ENCODE measurements at places on chromosomes 16 and 17.

- DNase-seq, result peak; percentile 23
Observed at GRCh38 chr17:39096508-39097149, 54.8 kb downstream of the PLXDC1 start.

- no peak for DNase-seq
Observed at GRCh38 chr16:71658771-71659170, 32.8 kb downstream of the MARVELD3 start.

DNA sequence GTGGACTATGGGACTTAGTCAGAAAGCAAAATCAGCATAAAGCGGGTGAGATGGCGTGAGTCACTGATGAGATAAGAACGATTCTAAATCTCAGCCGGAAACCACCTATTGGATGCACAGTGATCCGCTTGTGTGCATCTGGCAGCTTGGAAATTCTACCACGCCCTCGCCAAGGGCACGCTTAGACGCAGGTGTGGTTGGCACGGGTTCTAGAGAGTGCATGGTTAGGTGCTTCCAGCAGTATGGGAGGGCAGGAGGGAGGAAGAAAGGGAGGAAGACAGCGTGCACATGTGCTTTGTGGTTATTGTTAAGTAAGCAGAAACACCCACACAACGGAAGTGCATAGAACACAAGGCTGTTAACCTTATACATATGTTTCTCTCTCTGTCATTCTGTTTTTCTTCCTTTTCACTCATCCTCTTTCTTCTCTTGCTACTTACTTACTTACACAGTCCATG is 374.0 kb upstream of the ASIC2 start:
- DNase-seq, result peak; percentile 40

DNA sequence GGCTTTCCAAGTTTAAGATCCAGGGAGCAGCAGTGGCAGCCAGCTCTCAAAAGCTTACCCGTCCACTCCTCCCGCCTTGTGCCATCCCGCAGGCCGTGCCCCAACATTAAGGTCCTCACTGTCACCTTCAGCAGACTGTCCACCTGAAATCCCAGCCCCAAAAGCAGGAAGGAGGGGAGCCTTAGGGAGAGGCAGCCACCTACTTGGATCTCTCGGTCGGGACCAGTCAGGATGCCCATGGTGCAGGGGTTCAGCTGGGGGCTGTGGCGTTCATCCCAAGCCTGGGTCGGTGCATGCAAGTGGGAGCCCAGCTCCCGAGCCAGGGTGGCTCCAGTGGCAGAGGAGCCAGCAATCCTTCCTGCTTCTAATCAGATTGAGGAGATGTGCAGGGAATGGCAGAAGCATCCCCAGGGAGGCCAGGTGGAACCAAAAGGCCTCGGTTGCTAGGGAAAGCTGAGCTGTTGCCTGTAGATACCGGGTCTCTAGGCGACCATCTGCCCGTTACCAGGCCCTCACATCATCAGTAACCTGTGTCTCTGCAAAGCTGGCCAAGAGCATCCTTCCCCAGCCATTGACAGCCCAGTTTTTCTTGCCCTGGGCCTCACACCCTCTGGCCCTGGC is 24.6 kb downstream of the CNGB1 start:
- DNase-seq, result no peak

GRCh38 chr17:49000943-49001342 is 3.8 kb downstream of the IGF2BP1 start:
- no peak for DNase-seq

- DNase-seq, result no peak
Observed at GRCh38 chr16:66128371-66128770, 238.1 kb upstream of the CDH5 start.

GRCh38 chr17:44646280-44646679 is 10.0 kb upstream of the MEIOC start:
- no peak for DNase-seq

DNA sequence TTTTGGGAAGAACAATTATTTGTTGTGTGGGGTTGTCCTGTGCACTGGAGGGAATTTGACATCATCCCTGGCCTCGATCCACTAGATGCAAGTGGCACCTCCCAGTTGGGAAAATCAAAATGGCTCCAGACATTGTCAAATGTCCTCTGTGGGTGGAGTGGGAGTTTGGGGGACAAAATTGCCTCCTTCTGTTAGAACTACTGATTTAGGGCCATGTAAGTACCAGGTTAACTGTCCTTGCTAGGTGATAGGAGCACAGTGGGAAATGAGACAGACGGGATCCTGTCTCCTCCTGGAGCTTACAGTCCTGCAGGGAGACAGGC is 56.8 kb downstream of the ARHGAP23 start:
- DNase-seq, result no peak

DNA sequence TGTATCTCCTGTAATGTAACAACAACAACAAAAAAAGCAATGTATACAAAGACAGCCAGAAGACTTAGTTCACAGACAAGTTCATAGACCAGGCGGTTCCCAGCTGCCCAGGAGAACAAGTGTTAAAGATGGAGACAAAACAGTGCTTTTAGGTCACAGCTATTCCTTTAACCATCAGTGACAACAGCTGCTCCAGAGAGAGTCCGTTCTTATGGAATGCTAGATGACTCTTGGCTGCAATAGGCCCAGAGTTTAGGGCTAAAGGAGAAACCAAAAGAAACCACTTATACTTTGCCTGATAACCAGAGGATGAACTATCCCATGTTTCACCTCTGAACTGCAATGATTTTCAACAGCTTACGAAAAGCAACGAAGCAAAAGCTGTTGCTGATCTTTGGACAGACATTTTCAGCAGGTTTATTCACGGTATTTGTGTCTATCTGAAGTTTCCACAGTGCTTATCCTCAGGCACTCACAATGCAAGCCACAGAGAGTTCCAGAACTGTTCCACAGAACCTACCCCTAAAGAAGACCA is 6.0 kb downstream of the ZCCHC14 start:
- DNase-seq, result no peak

DNA sequence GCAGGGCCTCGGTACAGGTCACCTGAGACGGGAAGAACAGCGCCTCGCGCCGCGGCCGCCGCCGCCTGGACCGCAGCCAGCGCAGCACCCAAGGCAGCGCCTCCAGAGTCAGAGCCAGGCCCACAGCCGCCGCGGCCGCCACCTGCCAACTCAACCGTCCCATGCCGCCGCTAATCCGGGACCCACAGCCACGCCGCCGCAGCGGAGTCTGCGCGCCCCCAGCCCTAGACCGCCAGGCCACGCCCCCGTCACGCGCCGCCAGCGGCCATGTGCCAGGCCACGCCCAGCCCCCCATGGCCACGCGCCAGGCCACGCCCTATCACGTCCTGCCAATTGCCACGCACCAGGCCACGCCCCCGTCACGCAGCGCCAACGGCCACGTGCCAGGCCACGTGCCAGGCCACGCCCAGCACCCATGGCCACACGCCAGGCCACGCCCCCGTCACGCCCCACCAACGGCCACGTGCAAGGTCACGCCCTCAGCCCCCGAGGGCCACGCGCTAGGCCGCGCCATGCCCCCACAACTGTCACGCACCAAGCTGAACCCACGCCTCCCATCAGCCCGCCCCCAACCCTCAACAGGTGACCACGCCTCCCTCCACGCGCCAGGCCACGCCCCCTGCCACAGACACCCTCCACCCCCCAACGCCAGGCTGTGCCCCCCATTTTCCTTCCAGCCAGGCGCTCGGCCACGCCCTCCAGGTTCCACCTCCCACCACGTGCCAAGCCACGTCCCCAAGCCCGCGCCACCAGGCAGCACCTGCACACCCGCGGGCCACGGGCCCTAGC is at the start of gene PLD6:
Gene PLD6 (minus strand): TSS at position 210 of the 789 bp plus-strand sequence. CDS start 47 bp downstream, at position 163.
- DNase-seq, result peak; percentile 94

GRCh38 chr16:11217651-11218603 is 38.1 kb downstream of the SOCS1 start:
- no peak for DNase-seq

GRCh38 chr17:79027274-79027924 is 3.4 kb downstream of the C1QTNF1 start:
- DNase-seq, result no peak

GRCh38 chr16:47928008-47928407 is 227.8 kb downstream of the ABCC12 start:
- no peak for DNase-seq

DNA sequence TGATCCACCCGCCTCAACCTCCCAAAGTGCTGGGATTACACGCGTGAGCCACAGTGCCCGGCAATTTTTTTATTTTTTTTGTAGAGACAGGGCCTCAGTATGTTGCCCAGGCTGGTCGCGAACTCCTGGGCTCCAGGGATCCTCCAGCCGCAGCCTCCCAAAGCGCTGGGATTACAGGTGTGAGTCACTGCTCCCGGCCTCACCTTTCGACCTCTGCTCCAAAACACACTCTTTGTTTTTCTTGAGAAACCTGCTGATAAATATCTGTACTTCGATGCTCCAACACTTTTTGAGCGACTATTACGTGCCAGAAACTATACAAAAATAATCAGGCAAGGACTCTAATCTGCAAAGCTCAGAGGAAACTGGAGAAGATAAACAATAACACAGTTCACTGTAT is 1.0 kb downstream of the MED1 start:
- no peak for DNase-seq

GRCh38 chr16:23842137-23842600 is 6.4 kb downstream of the PRKCB start:
- DNase-seq, result peak; percentile 61

- DNase-seq, result no peak
Observed at GRCh38 chr16:31403590-31404352, 10.6 kb downstream of the ITGAD start.

- DNase-seq, result no peak
Observed at GRCh38 chr16:24701521-24701951, 27.9 kb upstream of the TNRC6A start.
